CD4-positive, alpha-beta T cell treated with Interleukin-17A for 4 hours (primary cell): ENCODE measurements at places on chromosomes 6 and 20.

DNA sequence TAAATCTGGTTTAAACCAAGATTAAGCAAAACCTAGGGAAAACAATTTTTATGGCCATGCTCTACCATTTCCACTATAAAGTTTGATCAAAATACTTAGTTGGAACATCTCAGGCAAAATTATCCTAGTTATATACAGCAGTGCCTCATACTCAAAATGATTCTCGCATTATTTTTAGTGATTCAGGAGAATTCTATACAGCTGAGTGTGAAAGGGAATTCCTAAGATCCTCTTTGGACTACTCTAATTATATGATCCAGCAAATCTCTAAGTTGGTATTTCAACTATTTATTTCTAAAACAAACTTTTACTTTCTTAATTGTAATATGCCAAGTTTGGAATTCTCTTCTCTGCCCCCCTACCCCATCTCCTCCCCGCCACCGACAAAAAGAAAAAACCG is 8.6 kb downstream of the DTNBP1 start:
- DNase-seq, result no peak

DNA sequence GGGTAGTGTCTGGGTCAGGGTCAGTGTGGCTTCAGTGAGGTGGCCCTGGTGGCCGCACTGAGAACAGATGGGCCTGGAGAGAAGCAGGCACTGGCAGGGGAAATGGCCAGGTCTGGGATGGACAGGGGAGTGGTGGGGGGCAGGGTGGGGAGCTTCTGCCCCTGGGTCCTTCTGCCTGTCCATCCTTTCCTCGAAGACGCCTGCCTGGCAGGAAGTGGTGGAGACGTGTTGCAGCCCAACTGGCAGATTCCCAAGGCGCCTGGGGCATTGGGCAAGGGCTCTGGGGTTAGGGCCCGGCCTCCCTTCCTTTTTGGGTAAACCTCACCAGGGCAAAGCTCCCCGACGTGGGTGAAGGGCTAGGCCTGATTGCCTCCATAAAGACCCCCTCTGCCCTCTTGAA is 10.4 kb downstream of the SRC start:
- DNase-seq, result no peak

- DNase-seq, result peak; percentile 84
These were observed 97.4 kb downstream of the OR2B2 start for GRCh38 chr6:27814665-27815424.

- no peak for DNase-seq
These were observed 74.1 kb downstream of the TTLL2 start for GRCh38 chr6:167399051-167399387.

DNA sequence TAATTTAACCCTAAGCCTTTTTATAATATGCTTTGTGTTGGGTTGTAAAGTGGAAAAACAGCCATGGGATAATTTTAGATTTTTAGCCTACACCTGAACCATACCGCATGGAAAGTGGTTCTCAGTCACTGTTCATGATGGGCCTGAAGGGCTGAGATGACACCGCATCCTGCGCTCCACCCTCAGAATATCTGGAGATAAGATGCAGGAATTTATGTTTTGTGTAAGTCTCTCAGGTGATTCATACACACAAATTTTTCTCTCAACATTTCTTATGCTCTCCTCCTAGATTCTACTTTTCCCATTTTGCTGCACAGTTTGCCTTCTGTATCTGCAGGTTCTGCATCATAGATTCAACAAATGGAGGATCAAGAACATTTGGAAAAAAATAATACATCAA is 191.3 kb upstream of the PHACTR1 start:
- no peak for DNase-seq

DNA sequence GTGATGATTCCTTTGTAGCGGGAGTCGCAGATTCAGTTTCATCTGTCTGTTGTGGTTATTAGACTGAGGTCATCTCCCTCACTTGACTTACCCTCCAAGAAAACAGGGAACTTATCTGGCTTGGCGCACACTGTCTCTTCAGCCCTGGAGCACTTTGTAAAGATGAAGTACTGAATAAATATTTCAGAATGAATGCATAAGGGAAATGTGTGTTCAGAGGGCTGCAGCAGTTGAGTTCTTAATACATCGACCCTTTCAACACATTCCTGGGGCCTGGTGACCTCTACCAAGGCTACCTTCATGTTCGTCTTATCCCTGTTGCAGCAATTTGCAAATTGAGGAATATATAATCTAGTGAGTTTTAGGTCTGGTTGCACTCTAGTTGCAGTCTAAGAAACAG is 652.5 kb upstream of the AGPAT4 start:
- DNase-seq, result no peak

GRCh38 chr6:36626636-36627035 is 32.5 kb downstream of the SRSF3 start:
- DNase-seq, result no peak

- DNase-seq, result no peak
These were observed 110.8 kb downstream of the KHDRBS2 start for GRCh38 chr6:62175195-62175594.

DNA sequence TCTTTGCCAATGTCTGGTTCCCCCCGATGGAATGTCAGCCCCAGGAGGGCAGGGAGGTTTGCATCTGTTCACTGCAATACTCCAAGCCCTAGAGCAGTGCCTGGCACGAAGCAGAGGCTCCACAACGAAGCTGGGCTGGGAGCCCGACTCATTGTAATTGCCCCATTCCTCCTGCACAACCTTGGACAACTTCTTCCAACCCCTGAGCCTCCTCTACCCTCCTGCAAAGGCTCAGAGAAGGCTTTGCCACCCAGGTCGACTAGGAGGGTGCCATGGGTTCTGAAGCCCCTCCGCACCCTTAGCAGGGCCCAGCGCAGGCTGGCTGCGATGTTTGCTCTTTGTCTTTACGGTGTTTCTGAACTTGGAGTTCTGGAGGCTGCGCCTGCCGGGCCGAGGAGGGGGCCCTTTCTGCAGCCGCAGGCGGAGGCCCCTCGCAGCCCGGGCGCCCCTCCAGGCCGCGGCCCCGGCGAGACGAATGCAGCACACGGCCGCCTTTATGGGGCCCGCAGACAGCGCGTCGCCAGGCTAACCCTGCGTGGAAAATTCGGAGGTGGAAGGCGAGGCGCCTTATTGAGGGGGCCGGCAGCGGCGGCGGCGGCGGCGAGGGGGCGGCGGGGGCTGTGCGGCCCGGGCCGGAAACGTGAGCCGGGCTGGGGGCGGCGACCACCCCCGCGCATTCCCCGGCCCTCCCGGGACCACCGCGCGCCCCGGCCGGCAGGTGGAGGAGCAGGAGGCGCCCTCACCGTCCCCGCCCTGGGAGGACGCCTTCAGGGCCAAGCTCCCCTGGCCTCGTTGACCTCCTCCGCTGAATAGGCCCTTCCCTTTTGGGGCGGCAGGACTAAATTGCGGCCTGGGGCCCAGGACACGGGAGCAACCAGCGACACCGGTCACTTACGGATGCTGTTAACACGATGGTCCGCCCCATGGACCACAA is 27.0 kb downstream of the SNAI1 start:
- no peak for DNase-seq

GRCh38 chr6:37693546-37694250 is 4.0 kb downstream of the MDGA1 start:
- no peak for DNase-seq

- no peak for DNase-seq
These were observed 415.8 kb downstream of the PREX1 start for GRCh38 chr20:48411919-48412522.

- DNase-seq, result no peak
These were observed 270.8 kb downstream of the BMP7 start for GRCh38 chr20:56995635-56996075.

GRCh38 chr6:30931969-30932645 is at the start of gene SFTA2:
TSS of gene SFTA2 (minus strand) at chr6:30932170. CDS start at chr6:30932096, 74 bp downstream.
- no peak for DNase-seq

GRCh38 chr6:11126876-11127275 is 15.4 kb upstream of the ERVFRD-1 start:
- DNase-seq, result no peak

DNA sequence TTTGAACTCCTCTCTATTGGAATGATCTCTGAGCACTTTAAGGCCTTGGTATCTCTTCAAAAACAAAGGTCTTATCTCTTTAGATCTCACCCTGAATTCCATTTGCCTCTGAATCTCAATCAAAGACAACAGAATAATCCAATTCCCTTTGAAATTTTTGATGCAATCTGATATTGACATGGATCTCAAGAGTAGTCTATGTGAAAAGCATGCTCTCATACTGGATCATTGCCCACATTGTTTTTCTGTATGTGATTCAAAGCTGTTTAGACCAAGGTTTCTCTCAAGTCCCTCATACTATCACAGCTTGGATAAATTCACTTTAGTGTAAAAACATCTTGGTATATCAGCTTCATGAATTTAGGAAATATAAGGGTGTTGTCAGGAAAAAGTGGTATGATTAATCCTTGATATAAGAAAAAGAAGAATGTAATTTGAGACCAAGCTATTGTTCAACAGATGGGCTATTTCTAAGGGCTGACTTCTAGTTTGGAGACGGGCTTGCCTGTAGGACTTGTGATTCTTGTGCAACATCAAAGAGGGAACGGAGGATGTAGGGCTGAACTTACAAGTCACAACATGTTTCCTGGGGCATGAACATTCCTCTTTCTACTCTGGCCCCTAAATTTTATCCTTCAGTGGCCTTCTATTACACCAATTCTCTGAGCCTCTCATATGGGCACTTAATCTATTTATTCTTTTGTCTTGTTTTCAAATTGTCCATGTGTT is 77.9 kb upstream of the CITED2 start:
- DNase-seq, result no peak

DNA sequence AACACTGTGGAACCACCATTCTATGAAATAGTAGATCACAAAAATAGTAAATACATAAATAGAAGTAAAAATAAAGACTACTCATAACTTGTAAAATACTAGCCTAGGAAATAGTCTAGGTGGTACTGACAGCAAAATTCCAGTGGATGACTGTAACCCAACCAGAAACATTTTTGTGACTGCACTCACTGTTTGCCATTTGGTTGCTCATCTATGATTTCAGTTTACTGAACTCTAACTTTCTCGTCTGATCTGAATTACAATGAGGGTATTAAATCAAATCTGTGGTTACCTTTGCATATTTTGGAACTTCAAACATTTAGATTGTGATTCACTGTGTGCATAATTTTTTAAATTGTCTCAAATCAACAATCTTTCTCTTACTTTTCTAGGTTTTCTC is 151.1 kb downstream of the KHDC1L start:
- DNase-seq, result no peak

GRCh38 chr6:42761287-42762067 is 15.6 kb upstream of the TBCC start:
- DNase-seq, result no peak

DNA sequence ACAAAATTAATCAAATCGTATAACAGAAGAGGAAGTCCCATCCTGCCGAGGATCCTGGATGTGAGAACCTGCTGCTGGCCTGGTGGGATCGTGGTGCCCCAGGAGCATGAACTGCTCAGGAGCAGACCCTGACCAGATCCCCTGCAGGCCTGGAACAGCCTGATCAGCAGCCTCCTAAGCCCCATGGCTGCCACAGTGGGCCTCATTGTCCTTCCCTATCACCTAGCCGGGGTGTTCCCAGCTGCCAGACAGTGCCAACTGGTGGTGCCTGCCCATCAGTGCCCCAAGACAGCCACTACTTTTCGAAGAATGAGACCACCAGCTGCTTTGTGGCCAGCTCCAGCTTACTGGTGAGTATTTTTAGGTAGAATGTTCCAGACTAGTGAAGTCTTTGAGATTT is 19.6 kb upstream of the MAS1L start:
- DNase-seq, result no peak

DNA sequence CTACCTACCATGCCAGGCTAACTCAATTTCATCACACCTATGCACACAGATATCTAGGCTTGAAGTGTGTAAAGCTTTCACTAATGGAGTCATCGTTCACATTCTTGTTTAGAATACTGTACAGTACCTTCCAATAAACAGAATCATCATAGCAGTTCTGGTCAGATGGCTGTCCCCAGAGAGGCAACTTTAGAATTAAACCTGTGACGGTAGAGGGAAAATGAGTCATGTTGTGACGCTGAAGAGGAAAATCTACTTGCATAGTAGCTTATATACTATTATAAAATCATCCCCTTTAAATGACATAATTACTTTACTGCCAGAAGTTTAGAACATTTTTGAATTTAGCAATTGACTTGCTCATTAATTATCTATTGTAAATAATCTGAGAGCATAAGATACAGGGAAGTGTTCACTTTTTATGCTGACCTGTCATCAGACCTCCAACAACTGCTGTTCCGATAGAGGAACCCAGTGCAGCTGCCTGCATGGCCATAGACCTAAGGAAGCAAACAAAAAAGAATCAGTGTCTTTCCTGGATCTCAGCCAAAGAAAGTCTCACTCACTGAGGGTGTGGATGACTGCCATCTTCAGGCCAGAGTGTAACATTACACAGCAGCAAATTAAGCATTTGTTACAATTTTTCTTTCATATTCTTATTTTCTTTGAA is 29.8 kb downstream of the RHAG start:
- peak; percentile 3 for DNase-seq

GRCh38 chr6:68679399-68679798 is 44.3 kb downstream of the ADGRB3 start:
- no peak for DNase-seq

- no peak for DNase-seq
These were observed 82.2 kb downstream of the ANKRD60 start for GRCh38 chr20:58146081-58146745.

DNA sequence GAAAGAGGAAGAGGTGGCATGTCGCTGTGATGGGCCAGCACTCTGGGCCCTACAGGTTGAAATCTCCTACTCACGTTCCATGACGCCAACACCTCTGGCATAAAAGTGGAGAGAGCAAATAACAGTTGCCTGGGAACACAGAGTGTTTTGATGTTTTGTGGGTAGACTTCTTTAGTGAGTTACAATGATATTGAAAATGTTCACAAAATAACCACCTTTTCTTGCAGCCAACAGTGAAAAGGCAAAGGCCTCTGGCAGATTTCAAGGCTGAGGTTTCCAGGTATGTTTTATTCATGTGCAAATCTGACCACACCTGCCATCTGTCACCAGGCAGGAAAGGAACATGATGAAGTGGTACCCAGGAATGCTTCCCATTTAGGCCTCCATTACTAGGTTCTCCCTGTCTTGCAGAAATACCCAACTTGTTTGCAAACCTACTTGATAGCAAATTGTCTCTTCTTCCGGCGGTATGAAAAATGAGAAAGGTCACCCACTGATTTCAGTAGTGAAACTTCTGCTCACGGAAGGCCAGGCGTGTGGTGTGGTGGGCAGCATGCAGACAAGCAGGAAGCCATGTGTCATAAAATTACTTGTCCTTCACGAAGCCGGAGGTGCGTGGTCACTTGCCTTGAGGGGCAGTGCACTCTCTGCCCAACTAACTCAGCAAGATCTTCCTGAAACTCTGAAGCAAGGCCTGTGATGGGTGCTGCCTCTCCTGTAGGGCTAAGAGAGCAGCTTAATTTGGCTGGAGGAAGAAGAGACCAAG is 299.1 kb upstream of the PRDM1 start:
- DNase-seq, result no peak

- DNase-seq, result peak; percentile 93
These were observed at the start of gene SLC29A1 for GRCh38 chr6:44223319-44224028. TSS of gene SLC29A1 (plus strand) at chr6:44223595. CDS start at chr6:44227314, 3,719 bp downstream.
